ENCODE measurements at places on chromosomes 7 and 10. TPM values are rescaled to one million over a fixed set of nuclear protein-coding genes. Genes with fewer than 3 reads are reported as not detected.

DNA sequence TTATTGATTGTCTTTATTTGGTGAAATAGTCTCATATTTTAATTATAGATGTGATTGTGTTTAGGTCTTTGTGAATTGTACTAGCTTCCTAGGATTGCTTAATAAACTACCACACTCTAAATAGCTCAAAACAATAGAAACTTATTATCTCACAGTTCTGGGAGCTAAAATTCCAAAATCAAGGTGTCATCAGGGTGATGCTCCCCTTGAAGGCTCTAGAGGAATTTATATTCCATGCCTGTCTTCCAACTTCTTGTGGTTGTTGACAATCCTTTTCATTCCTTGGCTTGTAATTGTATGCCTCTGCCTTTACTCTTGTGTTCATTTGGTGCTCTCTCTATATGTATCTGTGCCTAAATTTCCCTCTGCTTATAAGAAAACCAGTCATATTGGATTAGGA lies 155.3 kb upstream of the AKR1E2 start:
- DNase-seq, result no peak

DNA sequence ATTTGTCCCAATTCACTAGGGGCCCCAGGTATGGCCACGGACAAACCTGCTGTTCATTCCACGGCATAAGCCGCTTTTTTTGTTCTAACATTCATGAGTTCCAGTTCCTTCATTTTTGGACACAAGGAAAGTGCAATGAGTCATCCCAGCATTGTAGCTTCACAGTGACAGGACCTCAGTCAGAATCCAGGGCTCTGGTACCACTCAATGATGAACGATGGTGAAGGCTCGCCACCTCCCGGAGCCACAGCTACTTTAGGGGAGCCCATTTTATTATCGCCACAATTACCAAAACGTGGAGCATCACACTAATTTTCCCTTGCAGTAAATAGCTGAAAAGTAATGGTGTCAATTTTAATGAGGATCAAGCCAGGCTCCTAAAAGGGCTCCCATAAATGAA lies 62.9 kb downstream of the FGFR2 start:
- DNase-seq, result no peak

DNA sequence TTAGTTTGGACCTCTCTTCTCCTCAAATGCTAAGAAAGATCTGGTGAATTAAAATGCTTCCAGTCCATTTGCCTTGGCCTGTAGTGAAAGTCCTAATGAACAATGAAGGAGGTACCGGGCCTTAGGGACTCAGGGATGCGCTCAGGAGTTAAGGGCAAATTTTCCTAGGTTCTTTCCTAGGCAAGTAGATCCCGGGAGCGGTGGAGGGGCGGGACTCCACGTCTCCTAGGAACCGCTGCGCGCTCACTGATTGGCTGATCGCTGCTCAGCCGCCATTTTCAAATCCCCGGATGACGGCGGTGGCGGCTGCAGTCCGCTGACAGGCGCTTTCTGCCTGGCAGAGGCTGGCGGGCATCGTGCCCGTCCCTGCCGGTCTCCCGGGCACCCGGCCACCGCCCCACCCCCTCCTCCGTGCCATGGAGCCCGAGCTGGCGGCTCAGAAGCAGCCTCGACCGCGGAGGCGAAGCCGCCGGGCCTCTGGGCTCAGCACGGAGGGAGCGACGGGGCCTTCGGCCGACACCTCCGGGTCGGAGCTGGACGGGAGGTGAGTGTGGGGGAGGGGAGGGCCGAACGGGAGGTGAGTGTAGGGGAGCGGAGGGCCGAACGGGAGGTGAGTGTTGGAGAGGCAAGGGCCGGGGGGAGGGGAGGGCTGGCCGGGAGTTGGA lies at the start of gene NET1:
NET1 (plus strand) TSS at position 281 of the 665 bp plus-strand sequence; CDS start at position 417, 136 bp downstream.
- peak; percentile 85 for DNase-seq

- DNase-seq, result no peak
Observed at GRCh38 chr7:2072798-2073197, 159.9 kb downstream of the MAD1L1 start.

DNA sequence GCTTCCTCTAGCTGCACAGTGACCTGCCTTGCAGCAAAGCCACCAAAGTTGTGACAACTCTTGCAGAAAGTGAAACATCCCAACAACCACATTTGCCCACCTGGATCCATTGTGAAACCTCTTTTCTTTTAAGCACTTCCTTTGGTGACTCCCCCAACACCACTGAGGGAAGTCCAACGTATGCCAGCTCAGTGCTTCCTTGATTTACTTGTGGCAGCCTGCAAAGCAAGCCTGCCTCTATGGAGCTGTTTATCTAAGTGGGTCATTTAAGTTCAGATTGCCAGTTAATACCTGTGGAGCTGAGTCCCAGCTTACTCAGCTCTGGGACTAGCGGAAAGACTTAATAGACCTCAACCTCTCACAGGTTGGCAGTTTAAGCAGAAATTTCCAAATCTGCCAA lies 230.8 kb upstream of the GHITM start:
- DNase-seq, result no peak

DNA sequence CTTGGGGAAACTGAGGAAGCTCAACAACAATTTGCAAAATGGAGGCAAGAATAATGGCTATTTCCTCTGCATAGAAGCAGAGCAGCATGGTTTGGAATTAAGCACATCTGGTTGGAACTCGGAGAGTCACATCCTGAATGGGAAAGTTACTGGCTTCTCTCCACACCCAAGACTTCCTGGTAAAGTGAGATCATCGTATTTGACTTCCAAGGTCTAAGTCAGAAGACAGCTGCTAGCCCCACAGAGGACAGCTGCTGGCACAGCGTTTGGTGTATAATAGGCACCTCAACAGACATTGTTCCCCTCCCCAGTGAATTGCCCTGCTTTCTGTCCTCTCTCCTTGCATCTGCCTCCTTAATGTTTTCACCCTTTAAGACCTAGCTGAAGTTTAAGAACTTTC lies 37.0 kb upstream of the NRF1 start:
- DNase-seq, result peak; percentile 75

- DNase-seq, result no peak
Observed at GRCh38 chr10:73959484-73960243, 38.3 kb upstream of the VCL start.

DNA sequence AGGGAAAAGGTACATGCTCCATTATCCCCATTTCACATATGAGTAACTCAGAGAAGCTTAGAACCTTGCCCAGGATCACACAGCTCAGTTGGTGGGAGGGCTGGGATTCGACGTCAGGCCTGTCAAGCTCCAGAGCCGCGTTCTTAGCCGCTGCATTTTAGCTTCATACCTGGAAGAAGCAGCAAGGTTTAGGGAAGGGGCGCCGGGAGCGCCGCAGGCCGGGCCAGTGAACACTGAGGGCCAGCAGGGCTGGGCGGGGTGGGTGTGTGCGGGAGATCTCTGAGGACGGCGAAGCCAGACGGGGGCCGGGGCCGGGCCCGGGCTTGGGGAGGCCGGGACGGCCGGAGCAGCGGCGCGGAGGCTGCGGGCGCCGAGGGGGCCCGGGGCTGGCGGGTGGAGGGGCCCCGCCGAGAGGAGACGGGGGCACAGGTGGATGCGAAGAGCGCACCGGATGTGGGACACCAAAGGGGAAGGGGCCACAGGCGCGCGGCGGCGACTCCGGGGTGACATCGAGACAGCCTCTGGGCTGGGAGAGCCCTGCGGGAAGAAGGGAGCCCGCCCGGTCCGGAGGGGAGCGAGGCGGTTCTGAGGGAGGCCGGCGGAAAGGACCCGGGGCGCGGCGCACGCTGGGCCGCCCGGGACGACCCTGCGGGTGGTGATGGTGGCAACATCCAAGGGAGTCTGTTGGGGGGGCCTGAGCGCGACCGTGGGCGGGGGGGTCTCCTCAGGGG lies 498 bp downstream of the NDST2 start:
- peak; percentile 24 for DNase-seq

- DNase-seq, result no peak
Observed at GRCh38 chr7:27870595-27870994, 130.6 kb downstream of the TAX1BP1 start.

DNA sequence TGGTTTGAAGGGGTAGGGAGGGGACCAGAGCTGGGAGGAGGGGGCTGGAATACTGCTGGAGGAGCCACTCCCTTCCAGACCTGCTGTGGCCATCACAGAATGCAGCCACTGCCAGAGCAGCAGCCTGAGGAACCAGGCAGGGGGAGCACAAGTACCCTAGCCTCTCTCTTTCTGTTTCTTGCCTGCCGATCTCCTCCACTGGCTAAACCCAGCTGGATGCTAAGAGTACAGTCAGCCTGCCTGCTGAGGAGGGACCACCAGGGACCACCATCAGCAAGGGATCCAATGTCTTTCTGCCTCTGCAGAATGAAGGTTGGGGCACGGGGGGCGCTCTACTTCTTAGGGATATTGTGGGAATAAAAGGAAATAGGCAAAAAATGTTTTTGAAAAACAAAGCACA lies 4.7 kb downstream of the BLVRA start:
- no peak for DNase-seq

- no peak for DNase-seq
Observed at GRCh38 chr10:113939212-113939860, 84.9 kb downstream of the NHLRC2 start.

- DNase-seq, result no peak
Observed at GRCh38 chr7:16730937-16731336, 22.6 kb upstream of the TSPAN13 start.

DNA sequence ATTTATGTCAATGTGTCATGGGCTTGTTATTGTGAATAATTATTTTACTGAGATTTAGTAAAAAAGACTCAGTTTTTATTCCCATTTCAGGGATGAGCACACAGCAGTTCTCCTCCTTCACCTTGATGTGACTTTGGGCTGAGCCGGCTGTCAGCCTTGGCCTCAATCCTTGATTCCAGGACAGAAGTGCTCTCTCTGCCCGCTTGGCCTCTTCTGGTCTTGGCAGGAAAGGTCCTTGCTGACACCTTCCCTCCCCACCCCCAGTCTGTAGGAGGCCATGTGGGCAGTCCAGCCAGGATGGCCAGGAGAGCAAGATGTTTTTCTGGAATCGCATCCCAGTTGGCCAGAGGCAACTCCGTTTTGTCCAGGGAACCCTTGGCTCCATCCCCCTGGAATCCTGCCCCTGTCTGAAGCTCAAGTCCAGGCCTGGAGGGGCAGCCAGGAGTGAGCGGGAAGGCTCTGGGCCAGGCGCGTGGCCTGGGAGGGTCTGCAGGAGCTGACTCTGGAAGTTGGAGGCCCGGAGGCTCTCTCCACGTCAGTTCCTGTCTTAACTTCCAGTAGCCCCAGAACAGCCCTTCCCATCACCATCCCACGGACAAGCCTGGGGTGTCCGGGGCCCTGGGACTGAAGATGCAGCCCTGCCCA lies 100.9 kb downstream of the PDGFA start:
- peak; percentile 27 for DNase-seq

Gene ZMYND11
- 63.5 TPM for polyA plus RNA-seq

Gene AVL9
- polyA plus RNA-seq, result 10.3 TPM

Gene HPS6
- 8.7 TPM for polyA plus RNA-seq

Data from muscle of back (tissue), 13 donors.